Right lobe of liver (tissue), 6 donors: ENCODE measurements at places on chromosomes 13 and 19.

GRCh38 chr13:46296921-46297320 lies 85.2 kb downstream of the LRRC63 start:
- DNase-seq = no peak

GRCh38 chr19:41296433-41296871 lies 13.5 kb upstream of the CCDC97 start:
- no peak for DNase-seq

DNA sequence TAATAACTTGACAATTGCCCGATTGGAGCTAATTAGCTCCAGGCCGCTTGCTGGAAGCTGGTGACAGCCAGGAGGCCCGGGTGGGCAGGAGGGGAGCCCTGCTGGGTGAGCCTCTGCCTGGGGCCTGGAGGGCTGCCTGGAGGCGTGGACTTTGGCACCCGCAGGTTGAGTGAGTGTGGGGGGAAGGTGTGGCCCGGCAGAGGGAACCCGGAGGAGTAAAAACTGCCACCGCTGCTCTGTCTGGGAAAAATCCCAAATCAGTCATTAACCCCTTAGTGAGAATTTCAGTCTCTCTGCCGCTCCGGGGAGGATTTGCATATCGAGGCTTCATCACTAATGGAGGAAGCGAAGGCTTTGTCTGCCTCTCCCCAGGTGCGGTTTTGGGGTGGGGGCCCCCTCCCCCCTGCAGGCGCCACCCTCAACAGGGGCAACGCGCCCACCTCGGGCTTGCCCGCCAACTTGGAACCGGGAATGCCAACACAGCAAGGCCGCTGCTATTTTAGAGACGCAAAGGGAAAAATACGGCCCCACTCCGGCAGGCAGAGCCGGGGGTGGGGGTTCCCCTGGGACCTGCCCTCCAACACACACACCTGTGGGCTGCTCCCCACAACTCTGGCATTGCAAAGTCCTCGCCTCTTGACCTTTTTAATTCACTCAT lies 6.2 kb downstream of the EFNA2 start:
- no peak for DNase-seq

GRCh38 chr19:52749780-52750179 lies 14.9 kb upstream of the ZNF611 start:
- no peak for DNase-seq

DNA sequence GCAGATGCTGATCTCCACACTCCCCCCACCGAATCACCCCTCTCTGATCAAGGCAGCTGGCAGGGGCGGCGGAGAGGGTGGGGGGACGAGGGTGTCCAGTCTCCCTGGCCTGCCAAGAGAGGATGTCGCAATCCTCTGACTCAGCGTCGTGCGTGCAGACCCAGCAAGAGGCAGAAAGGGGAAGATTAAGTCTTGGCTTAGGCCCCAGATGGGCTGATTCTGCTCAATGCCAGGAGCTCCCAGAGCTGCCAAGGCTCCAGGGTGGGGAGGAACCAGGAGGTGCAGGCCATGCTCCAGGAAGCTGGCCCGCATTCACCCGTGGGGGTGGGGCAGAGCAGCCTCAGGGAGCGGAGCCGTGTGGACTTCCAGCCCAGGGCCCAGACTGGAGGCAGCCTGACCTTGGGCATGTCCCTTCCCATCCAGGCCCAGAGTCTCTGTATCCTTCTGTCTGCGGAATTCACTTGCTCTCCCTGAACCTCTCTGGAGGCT lies 6.6 kb upstream of the BCL3 start:
- peak; percentile 99 for DNase-seq
